ENCODE measurements at places on chromosomes 3 and 15.
A peak's percentile ranks its signal among the peaks of the same experiment; 100 is the strongest.

DNA sequence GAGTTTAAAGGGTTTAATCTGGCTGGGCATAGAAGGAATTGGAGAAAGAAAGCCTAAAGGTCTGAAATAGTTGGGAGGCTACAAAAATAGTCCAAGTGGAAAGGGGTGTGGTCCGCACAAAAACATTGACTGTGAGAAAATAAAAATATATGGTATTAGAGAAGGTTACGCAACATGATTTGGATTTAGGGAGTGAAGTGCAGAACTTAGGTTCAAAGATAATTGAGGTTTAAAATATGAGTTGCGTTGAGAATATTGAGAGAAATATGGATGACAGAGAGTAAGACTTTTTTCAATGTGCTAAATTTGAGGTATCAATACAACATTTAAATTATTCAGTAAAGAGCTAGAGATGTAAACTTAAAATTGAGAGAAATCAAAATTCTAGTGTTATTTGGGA lies 15.4 kb upstream of the CMC1 start:
- DNase-seq: no peak

DNA sequence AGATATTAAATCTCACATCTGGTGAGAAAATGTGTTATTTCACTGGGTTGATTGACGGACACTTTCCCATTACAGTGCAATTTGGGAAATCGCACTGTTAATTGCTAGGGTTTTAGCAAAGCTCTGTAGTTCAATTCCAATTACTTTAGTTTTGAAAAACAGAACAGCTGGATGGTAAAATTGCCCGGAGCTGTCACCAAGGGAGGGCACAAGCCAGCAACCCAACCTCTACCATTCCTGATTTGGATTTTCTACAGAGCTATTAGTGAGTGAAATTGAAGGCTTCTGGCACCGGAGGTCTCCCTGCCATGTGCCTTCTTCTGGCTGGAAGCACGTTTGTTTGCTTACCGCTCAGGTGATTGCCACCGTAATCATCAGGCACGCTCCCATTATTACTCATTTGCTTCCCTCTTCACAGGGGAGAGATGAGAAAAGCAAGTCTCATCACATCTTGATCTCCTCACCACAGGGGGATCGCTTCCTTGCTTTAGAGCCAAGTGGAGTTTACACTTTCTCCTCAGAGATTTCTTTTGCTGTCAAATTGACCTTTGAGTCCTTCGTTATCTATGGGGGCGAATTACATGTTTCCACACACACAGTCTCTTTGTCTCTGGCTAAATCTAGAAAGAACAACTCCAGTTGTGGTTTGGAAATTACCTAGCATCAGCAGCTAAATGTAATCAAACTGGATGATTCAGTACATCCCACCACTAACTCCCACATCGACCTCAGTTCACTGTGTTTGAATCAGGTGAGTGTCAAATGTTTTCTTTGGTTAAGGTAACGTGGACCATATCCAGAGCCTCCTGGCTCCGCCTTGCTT lies 421.7 kb upstream of the GOLIM4 start:
- no peak for DNase-seq

- no peak for DNase-seq
Observed at GRCh38 chr3:107765524-107765923, 242.8 kb downstream of the BBX start.

GRCh38 chr15:57527382-57528091 lies 64.2 kb upstream of the MYZAP start:
- DNase-seq: peak; percentile 66

- no peak for DNase-seq
Observed at GRCh38 chr3:132083159-132083558, 48.3 kb upstream of the CPNE4 start.

DNA sequence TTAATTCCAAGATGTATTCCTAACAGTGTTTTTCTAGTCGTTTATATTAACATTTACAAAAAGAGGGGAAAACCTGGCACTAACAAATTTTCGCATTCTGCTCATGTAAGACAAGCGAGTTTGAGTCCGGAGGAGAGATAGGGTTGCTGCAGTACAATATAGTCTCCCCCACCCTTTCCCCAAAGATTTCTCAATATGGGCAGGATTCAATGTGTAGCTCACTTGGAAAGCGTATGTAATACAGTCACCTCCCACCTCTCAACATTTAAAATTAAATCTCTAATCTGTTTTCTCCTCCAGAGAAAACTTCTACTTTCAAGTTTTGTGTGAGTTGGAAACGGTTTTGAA lies 57.9 kb downstream of the CMSS1 start:
- DNase-seq: no peak

GRCh38 chr15:99315636-99316035 lies 64.4 kb downstream of the LRRC28 start:
- no peak for DNase-seq

DNA sequence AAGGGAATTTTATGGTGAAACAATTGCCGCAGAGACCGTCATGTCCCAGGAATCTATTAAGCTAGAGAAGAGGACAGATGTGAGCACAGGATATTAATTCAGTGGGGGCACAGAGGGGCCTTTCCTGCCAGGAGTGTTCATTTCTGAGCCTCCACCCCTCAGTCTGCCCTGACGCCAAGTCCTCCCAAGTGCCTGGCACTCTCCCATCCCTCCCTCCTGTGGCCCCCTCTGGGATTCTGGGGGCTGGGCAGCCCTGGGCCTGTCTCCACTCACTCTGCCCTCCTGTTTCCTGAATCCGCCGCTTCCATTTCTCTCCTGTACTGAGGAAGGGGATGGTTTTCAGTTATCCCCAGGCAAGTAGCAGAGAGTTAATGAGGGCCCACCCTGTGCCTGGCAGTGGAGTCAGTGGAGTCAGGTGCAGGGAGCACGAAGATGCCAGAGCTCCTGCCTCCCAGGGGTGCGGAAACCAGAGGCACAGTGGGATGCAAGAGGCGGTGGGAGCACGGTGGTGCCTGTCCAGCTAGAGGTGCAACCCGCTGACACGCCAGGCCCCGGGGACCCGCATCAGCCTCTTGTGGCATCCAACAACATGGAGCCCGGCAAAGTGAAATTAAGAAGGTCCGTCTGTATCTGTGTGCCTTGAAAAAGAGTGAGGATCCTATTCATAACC lies 212.5 kb downstream of the XXYLT1 start:
- no peak for DNase-seq

GRCh38 chr3:36796161-36796560 lies 31.8 kb upstream of the DCLK3 start:
- DNase-seq: no peak

GRCh38 chr15:32706704-32707103 lies 11.1 kb upstream of the GREM1 start:
- no peak for DNase-seq

- DNase-seq: no peak
Observed at GRCh38 chr3:29561651-29562149, 280.8 kb downstream of the RBMS3 start.

- DNase-seq: peak; percentile 36
Observed at GRCh38 chr15:55221090-55222011, 24.6 kb upstream of the RSL24D1 start.

GRCh38 chr3:196222876-196223595 lies 6.7 kb downstream of the SLC51A start:
- no peak for DNase-seq

DNA sequence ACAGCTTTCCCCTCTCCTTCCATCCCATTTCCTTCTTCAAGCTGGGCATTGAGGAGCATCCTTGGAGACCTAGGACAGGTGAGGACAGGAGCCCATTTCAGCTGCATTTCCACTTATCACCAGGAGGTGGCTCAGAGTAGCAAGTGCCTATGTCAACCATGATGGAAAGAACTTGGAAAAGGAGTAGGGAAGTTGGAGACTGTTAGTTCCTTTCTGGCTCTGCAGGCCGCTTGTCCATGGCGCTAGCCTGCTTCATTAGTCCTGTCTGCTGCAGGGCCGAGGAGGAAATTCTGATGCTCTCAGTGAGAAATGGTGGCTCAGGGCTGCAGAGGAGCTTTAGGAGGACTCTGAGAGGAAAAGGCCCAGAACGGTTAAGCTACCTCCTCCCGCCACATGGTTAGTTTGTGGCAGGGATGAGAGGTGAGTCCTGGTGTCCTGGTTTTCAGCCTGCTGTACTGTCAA lies 7.0 kb upstream of the CD276 start:
- peak; percentile 16 for DNase-seq
